ENCODE measurements at places on chromosomes 7 and 10.

DNA sequence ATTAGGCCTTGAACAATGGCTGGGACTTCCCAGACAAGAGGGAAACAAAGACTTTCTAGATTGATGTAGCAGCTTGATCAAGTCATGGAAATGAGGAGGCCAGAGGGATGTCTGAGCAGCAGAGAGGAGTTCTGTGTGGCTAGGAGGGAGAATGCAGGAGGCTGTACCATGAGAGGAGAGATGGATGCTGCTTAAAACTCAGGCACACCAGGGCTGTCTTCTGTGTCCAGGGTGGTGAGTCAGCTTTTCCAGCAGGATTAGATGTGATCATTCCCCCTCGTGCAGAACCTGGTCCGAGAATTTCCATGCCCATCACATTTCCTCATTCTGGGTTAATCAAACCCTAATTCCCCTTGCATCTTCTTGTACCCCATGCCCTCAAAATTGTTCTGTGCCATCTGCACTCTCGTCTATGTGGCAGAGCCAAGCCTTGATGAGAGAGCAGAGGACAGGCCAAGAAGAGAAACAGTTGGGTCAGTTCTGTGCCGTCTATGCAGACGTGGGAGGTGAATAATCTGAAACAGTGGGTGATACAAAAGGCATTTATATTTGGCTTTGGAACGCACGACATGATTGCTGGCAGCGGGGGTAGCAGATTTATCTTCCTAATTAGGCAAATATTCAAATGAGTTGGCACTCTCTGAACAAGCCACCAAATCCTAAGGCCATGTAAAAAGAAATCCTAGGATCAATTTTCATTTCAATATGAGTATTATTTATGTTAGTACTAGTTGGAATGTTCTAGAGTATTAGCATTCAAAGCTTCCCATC, 160.7 kb downstream of the TMEM178B start:
- no peak for DNase-seq

DNA sequence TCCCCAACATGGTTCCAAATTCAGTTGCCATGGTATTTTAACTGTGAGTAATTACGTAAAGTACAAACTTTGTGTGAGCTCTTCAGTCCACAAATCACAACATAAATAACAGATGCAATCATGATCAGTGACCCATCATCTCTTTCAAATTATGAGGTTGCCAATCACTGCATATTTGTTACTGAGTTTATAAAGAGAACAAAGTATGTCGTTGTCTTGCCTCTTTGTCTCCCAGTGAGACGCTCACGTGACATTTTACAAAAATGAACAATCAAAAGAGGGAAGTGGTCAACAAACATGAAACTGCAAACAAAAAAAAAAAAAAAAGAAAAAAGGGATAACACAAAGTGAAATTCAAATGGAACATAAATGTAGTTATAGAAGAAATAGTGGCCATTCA, 122.7 kb upstream of the PDSS1 start:
- DNase-seq = no peak

DNA sequence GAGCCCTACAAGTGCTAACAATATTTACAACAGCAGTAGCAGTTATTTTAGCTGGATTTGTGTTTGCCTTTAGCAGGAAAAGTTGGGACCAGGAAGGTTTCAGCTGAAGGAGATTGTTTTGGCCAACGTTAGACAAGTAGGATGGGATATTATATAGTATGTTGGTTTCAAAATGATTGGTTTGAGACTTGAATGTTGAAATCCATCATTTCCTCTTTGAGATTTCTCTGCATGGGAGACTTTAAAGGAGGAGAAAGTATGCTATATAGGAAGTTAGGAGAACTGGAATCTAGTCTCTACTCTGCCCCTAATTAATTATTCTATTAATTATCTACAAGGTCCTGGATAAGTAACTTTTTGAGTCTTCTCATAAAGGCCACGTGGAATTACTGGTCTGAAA, 263.8 kb downstream of the PTEN start:
- no peak for DNase-seq

DNA sequence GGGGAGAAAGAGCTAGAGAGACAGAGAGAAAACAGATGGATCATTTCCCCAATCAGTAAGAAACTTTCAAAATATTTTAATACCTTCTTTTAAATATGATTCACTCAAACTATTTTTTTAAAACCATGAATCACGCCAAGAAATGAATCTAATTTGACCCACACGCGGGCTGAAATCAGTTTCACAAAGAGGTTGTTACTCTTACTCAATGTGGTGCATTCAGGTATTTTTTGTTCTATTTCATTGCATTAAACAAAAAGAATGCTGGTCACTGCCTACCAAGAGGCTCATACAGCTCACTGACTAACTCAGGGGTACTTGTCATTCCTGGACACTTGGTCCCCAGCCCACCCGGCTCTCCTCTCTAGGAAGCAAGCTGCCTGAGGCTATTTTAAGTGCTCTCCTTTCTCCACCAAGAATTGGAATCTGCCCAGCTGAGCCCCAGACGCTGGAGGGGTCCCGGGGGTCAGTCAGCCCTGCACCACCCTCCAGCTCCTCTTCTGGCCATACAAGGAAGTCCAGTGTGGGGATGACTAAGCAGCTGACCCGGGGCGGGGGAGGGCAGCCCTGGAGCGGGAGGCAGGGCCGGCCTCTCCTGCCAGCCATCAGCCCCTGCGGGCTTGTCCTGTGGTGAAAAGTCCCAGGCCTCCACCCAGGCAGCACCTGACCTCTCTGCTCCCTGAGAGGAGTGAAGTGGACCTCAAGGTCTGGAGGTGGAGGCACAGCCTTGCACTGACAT, 21.7 kb upstream of the PFKP start:
- no peak for DNase-seq

DNA sequence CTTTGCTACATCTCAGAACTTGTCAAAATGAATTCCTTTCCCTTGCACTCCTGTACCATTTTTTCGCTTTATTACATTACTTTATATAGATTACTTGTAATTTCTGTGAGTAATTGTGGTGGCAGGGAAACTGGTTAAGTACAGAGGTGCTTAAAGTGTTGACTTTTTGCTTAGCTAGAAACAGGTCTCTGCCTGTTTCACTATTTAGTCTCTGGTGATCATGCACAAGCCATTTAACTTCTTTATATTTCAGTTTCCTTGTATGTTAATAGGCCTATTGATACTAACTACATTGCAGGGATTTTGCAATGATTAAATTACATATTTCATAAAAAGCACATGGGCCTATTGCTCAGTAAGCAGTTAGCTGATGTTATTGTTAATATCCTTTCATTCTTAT, 233.8 kb downstream of the PRKG1 start:
- DNase-seq = no peak

DNA sequence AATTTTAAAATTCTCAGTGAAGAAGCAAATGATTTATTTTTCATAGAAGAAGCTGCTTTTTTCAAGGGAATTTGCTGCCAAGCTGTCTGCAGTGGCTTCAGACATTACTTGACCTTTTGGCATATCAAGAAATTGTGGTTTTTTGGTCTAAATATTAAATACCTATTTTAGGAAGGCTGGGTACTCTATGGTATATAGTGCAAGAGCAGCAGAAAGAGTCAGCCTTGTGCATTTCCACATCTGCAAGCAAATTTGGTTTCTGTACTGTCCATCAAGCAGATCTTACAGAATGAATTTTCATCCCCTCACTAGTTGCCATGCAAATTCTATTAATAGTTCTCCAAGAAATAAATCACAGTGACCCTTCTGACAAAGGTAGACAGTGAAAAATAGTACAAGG, 222.0 kb downstream of the BICC1 start:
- DNase-seq = no peak

GRCh38 chr7:82406937-82407336, 36.6 kb downstream of the CACNA2D1 start:
- DNase-seq = no peak

- DNase-seq = no peak
Observed at GRCh38 chr7:156434706-156435105, 205.9 kb upstream of the RNF32 start.

DNA sequence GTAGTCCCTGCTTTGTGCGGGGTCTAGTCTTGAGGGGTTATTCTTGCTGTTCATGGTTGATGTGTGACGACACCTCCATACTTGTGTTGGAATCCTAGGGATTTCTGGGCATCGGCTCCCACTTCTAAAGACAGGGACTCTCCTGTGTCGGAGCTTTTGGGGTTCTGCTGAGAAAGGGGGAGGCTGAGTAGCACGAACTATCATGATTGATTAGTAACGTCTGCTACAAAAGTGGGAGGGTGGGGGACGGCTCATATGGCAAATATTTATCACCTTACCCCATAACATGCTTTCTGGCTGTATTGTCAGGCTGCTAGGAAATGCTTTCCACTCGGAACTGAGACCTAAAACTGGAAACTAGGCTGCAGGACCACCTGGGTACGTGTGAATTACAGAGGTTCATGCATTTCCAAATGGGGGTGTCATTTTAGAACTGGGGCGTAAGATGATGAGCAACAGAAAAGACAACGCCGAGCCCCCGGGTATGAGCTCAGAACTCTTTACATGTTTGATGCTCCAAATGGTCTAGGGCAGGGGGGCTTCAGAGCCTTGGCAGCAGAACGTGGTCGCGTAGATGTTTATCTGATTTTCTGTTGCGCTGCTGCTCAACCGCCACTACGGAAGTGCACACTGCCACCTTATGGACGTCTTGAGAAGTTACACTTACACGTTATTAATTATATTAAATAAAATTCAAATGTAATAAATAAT, 15.1 kb upstream of the NME8 start:
- peak; percentile 52 for DNase-seq

All from activated CD8-positive, alpha-beta memory T cell treated with anti-CD3 and anti-CD28 coated beads, Interleukin-2, amount 10 ng/mL, durations not matched to agents 7 days and 5 days (primary cell).